GM03348 (cell line): ENCODE measurements at places on chromosomes 5 and 9.

DNA sequence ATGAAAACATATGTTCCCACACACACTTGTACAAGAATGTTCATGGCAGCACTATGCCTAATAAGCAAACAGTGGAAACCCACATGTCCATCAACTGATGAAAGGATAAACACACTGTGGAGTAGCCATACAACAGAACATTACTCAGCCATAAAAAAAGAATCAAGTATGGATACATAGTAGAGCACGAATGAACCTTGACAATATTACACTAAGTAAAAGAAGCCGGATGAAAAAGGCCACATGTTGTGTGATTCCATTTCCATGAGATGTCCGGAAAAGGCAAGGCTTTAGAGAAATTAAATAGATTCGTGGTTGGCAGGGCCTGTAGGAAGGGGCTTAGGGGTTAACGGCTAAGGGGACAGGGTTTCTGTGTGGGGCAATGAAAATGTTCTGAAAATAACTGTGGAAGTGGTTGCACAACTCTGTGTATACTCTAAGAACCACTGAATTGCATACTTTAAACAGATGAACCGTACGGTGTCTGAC, 51.4 kb downstream of the COL23A1 start:
- DNase-seq = no peak

DNA sequence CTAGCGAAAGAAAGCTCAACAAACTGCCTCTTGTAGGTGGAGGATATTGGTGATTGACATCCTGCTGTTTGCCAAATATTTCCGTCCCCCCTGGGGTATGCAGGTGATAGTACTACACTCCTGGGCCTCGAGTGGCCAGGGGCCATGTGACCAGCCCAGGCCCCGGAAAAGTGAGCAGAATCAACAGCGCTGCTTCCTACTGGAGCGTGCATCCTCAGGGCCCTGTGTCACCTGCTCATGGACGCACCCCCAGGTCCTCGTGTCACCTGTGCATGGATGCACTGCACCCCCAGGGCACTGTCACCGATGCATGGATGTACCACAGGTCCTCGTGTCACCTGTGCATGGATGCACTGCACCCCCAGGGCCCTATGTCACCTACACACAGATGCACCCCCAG, 43.8 kb downstream of the ADAMTS16 start:
- DNase-seq = no peak

DNA sequence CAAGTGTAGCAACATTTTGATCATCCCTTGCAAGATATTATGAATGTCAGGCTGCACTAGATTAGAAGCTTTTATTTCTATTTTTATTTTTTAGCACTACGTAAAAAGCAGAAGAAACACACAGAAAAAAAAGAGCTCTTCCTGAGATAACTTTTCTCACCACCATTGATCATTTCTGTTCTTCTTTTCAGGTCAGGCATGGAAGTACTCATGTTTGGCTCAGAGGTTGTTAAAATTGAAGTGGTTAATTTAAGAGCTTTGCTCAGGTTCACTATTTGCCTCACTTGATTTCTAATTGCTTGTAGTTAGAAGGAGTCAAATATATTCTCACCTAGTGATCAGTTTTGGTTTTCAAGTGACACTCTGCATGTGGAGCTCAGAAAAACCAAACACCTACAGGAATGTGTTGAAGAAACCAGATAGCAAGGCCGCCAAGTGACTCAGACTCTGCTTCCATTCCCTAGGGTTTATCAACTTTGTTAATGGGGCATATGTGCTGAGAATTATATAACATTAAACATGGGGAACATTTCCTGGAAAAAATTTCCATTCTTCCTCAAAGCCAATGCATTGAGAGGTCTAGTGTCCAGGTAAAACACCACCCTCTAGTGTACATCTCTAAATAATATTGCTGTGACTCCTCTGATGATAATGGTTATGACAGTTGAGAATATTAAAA, 679.8 kb downstream of the CETN3 start:
- peak; percentile 2 for DNase-seq

DNA sequence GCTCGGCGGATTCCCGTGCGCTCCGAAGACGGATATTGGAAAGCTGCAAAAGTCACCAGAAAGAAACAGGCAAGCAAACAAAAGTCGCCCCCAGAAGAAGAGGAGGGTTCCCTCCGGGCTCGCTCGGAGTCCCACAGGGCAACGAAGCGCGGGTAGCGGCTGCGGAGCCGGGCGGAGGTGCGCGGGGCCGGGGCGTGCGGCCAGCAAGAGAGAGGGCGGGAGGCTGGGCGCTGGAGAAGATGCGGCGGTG, at the start of gene FBN2:
Gene FBN2 (minus strand): TSS at position 246 of the 250 bp plus-strand sequence. CDS start 642 bp downstream, outside the sequence.
- no peak for DNase-seq

GRCh38 chr9:137070906-137071275, 534 bp upstream of the SAPCD2 start:
- DNase-seq = no peak

- no peak for DNase-seq
Measured at GRCh38 chr9:3954331-3955304, 345.2 kb downstream of the GLIS3 start.

DNA sequence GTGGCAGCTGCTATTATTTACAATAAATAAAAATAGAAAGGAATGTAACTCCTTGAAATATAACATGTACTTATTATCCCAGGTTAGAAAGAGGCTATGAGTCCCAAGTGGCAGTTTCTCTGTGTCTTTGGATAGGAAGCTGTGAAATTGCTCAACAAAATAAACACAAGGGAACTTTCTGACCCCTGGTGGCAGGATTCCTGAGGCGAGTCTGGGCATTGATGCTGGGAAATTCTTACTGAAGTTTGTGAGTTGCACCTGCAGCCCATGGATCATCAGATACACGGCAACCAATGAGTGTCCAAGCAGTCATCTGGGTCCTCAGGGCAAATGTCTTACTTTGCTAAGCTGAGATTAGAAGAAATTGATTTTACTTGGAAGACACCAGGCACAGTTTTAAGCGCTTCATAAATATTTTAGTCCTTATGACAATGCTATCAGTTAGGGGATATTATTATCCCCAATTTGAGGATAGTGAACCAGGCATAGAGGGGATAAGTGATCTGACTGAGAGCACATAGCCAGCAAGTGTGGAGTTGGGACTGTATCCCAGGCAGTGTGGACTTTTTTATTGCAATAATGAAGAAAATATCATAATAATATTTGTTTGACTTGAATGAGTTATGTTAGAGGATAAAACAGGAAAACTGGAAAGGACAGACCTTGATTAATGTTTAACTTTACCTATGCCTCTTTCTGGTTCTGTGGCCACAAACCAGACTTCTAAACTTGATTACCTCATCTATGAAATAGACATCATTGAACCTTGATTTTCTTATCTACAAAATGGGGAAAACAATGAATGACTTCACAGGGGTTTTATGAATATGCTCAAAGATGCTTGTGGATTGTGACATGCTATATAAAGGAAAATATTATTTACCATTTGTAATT, 265.5 kb upstream of the ADAMTSL1 start:
- peak; percentile 31 for DNase-seq

DNA sequence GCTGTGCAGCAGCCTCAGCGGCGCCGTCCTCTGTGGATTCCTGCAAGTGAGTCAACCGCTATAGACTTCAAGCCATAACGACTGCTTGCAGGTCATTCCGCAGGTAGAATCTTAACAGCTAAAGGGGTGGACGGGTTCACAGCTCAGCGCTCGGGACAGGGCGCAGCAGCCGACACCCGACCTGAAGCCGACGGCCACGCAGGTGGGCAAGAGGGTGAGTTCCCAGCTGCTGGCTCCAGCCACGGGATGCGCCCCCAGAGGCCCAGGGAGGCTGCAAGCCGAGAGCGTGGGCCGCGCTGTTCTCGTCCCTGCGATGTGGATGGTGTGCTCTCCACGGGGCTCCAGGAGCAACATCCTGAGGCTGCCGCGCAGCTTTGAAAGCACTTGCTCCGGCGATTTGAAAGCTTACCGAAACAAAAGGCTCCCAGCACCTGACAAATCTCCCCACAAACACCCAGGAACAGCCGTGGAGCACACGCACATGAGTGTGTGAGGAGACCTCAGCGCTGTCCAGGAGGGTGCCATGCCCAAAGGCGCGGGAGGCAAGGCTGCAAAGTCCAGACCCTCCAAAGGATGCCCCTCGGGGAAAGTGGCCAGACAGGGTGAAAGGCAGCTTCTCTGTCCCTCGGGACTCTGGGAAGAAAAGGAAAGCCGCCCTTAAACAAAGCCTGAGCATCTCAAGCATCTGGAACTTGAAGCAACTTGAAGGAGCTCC, 48.7 kb downstream of the EXD3 start:
- DNase-seq = no peak

DNA sequence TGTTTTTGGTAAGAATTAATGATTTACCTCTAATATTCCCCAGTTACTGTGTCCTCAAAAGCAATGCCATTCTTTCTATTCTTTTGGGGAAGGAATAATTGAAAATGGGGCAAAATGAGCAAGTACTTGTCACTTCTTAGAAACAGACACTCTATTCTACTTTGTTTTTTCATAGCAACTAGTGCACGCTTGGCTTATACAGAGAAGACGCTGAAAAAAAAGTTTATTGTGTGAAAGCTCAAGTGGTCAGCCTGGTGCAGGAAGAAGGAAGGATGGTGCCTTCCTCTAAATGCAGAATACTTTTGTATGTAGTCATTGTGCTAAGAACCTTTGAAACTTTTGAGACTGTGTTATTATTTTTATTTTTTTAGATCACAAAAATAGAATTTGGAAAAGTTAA, 29.6 kb downstream of the ANKDD1B start:
- DNase-seq = peak; percentile 15

GRCh38 chr5:173565491-173566072, 50.9 kb downstream of the BOD1 start:
- DNase-seq = no peak

DNA sequence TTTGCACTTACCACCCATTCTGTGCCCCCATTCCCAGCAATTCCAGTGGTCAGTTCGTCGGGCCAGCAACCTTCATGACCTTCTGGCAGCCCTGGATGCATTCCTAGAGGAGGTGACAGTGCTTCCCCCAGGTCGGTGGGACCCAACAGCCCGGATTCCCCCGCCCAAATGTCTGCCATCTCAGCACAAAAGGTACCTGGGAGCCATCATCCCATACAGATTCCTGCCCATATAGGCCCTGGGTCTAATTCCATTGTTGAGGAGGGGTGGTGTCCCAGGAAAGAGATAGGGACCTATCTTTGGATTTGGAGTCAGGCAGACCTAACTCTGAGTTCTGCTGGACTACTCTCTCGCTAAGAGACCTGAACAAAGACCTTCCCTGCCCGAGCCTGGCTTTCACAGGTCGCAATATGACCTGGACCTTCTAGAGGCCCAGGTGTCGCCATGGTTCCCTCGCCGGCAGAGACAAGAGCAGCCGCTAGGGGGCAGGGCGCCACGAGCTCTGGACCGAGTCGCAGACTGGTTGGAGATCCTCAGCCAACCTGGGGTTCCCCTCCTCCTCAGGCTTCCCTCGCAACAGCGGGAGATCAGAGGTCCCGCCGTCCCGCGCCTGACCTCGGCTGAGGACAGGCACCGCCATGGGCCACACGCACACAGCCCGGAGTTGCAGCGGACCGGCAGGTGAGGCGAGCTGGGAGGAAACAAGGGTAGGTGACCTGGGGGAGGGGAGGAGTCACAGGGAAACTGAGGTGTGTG, 3.1 kb downstream of the SLC4A9 start:
- DNase-seq = peak; percentile 90
